ENCODE measurements at places on chromosomes 4 and X.

DNA sequence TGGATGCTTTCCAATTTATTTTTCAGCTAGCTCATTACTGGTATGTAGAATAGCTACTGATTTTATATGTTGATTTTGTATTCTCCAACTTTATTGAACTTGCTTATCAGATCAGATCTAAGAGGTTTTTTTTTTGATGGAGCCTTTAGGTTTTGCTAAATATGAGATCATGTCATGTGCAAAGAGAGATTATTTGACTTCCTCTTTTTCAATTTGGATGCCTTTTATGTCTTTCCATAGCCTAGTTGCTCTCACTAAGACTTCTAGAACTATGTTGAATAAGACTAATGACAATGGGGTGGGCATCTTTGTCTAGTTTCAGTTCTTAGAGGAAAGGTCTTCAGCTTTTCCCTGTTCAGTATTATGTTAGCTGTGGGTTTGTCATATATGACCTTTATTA is 11.7 kb downstream of the MAGEE1 start:
- DNase-seq, result no peak

GRCh38 chr4:40842725-40843423 is 93.1 kb downstream of the NSUN7 start:
- DNase-seq, result no peak

DNA sequence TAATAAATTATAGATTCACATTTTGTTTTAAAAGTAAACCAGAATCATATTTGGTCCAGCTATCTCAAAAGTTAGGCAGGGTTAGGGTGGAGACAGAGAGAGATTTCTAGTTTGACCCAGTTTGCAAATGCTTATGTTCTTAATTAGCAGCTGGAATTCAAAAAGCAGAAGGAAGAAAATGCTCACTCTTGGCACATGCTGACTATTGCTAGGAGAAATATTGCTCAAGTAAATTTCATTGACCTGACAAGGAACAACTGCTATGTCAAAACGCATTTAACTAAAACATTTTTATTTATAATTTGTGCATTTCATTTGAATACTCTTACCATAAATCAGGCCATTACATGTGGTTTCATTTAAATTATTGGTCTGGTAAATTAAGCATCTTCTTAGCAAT is 131.8 kb downstream of the GLRA3 start:
- no peak for DNase-seq

DNA sequence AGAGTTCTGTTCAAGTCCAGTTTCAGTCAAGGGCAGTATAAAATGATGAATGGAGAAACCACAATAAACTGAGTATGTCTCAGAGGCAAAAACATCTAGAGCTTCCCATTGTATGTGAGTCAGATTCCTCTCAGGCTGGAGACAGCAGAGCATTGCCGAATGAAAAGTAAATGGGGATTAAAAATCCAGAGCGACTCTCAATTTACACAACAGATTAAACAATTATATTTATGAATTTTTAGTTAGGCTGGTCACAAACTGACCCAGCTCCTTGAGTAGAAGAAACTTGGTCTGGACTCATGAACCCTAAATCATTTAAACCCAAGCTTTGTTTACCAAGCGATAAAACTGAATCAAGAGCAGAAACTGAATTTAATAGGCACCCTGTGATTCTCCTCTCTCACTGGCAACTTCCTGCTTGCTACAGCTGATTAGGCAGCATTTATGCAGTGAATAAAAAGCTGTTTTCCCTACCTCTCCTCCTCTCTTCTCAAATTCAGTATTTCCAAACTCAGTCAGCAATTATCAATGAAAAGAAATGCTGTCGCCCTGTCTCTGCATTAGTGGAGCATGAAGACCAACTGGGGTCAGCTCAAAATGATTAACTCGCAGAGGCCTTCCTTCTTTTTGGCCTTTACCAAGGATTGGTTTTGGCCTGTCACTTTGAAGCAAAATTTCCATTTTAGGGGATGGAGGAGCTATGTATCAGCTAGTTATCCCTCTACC is 568.0 kb downstream of the PDHA2 start:
- no peak for DNase-seq

- no peak for DNase-seq
Measured at GRCh38 chr4:146029147-146029546, 90.5 kb upstream of the ZNF827 start.

DNA sequence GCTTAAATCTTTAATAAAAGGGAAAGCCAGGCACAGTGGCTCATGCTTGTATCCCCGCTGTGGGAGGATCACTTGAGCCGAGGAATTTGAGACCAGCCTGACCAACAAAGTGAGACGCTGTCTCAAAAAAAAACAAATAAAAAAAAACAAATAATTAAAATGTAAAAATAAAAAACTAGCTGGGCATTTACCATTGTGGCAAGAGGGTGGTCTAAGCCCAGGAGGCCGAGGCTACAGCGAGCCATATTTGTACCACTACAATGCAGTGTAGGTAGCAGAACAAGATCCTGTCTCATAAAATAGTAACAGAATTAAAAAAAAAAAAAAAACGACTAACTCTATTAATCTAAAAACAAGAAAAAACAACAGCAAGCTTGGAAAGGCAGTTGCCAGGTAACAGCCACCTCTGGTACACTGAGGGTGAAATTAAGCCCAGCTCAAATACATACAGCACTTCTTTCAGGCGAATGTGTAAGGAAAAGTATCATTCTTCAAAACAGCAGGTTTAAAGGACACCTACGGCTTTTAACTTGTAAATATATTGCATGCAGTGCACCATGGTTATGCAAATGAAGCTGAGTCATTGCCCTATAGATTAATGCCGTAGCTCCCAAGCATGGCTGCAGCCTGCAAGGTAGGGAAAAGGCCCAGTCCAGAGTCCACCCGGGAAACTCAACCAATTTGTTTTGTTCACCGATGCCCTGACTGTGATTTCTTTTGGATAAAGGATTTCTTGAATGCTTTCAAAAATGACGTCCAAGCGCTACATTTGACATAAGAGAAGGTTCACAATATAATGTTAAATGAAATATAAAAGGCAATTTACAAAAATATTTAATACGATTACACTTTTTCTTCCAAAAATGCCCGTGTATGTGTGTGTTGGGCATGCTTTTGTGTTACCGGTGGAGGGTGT is 14.5 kb upstream of the TXLNG start:
- no peak for DNase-seq

- no peak for DNase-seq
Measured at GRCh38 chr4:185869427-185869826, 57.4 kb upstream of the SORBS2 start.

DNA sequence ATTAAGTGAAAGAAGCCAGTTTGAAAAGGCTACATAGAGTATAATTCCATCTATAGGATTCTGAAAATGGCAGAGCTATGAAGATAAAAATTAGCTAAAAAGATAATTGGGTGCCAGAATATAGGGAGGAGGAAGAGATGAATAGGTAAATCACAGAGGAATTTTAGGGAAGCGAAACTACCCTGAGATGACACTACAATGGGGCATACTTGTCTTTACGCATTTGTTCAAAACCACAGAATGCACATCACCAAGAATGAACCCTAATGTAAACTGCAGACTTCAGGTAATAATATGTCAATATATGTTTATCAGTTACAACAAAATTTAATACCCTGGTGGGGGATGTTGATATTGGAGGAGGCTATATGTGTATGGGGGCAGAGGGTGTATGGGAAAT is 1342.9 kb downstream of the ADGRL3 start:
- DNase-seq, result no peak

- DNase-seq, result no peak
Measured at GRCh38 chr4:148978301-148978700, 536.1 kb upstream of the NR3C2 start.

DNA sequence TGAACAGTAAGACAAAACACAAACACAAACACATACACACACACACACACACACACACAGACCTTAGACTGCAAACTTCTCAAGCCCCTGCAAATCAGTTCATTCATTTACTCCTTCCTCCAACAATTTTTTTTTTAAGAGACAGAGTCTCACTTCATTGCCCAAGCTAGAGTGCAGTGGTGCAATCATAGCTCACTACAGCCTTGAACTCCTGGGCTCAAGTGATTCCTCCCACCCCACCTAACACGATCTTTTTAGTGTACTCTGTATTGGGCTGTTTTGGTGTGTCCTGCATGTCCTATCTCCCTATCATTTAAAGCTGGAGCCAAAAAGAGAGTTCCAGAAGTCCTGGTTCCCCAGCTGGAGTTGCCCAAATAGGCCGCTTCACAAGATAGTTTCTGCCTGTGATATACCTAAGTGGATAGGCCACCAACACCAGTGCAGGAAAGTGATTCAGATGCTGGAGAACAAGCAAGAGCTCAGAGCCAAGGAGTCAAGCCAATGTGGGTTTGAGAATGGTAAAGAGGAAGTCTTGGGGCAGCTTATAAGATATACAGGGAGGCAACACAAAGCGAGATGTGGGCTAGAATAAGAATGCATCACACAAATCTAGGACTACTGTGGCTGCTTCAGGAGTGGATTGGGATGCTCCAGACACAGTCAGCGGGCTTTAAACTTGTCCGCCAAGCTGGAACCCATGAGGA is 85.4 kb upstream of the RAPGEF2 start:
- no peak for DNase-seq

DNA sequence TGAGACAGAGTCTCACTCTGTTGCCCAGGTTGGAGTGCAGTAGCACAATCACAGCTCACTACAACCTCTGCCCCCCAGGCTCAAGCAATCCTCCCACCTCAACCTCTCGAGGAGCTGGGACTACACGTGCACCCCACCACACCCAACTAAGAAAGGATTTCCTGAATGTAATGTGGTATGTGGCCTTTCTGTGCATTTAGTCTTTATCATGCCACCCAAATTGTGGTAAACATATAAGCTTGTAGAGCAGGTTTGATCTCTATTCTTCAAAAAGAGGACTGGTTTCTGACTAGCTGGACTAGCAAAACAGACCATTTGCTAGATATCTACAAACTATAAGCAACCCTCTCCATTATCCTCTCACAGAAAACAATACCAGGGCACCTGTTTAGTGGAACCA is 33.6 kb downstream of the ELOVL6 start:
- DNase-seq, result no peak

- no peak for DNase-seq
Measured at GRCh38 chr4:152162331-152162697, 373.6 kb downstream of the FBXW7 start.

GRCh38 chrX:47745416-47745815 is 86.4 kb upstream of the UXT start:
- DNase-seq, result no peak

- DNase-seq, result no peak
Measured at GRCh38 chr4:37884855-37885487, 5.9 kb upstream of the TBC1D1 start.

DNA sequence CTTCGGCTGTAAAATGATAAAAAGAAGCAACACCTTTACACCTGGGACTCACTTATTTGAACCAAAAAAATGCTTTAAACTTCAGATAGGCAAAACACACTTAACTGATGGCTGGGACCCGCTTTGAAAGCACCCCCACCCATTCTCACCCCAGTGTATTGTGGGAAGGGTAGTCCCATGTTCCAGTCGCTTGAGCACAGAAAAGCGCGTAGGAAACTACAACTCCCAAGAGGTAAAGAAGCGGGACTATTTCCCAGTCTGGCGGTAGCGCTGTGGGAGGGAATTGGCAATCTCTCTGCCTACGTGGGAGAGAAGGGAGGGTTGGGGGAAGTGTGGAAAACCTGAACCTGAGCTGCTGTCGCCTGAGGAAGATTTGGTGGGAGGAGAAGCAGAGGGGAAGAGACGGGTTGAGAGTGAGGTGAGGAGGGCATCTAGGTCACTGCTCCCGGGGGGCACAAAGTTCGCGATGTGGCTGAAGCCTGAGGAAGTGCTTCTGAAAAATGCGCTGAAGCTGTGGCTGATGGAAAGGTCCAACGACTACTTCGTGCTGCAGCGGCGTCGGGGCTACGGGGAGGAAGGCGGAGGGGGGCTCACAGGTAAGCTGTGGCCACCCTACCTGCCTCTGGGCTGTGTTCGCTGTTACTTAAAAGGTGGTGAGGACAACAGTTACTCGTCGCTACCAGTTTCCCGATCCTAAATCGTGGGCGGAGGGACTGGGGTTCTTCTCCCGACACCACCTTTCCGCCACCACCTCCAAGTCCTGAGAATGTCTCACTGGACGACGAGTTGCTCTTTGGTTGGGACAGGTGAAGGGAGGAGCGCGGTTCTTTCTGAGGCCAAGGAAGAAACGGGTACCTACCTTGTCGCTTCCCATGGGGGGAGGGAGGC is at the start of gene TBC1D8B:
Gene TBC1D8B, plus strand, starts transcription at position 286 of the 888 bp plus-strand sequence. Its CDS starts 181 bp downstream, at position 467.
- no peak for DNase-seq

DNA sequence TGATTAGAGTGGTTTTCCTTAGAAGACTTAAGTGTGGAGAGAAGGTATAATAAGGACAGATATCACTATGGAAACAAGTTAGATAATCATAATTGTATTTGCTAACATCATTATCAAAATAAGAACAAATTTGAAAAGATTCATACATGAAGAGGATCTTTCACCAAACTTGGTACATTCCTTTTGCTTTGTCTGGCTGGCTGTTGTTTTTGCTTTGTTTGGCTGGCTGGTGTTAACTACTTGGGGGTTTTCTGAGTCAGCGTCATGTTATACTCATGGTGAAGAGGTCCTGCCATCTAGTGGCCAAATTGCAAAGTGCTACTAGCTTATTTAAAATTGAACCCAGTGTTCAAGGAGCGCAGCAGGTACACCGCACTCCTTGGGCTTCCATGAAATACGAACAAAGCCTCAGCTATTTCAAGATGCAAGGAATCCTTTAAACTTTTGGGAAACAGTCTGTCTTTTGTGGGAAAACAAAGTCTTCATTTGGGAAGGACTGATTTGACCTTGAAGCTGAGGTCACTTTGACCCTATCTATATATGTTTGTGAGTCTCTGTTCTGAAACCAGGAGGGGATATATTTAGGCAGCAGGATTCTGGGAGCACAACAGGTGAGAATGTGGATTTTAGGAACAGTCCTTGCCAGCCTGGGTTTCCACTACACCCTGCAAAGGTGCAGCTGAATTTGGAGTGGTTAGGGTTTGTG is 129.7 kb downstream of the PLS3 start:
- DNase-seq, result peak; percentile 1

- no peak for DNase-seq
Measured at GRCh38 chrX:108306086-108306485, 132.1 kb downstream of the COL4A6 start.

GRCh38 chr4:86898562-86898961 is 6.3 kb upstream of the C4orf36 start:
- no peak for DNase-seq

- no peak for DNase-seq
Measured at GRCh38 chrX:11725631-11726442, 32.2 kb upstream of the MSL3 start.

- DNase-seq, result no peak
Measured at GRCh38 chr4:43682551-43682950, 766.1 kb downstream of the KCTD8 start.

DNA sequence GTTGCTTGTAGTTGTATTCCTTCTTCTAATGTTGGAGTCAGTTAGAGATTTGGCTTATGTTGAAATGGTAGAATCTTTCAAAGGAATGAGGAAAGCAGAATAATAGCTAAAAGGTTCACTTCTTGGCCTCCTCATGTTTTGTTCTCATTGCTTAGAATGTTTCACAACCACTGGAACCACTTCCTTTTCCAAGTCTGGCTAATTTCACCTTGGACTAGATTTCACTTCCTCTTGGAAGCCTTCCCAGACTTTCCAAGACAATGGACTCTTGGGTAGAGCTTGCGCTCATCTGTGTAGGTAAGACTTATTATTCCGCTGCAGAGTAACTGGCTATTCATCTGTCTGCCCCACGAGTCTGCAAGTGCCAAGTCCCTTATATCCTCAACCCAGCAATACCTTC is 8.3 kb downstream of the SPATA18 start:
- no peak for DNase-seq
